ENCODE measurements at places on chromosomes 12 and 14. TPM values are rescaled to one million over a fixed set of nuclear protein-coding genes. Genes with fewer than 3 reads are reported as not detected.

DNA sequence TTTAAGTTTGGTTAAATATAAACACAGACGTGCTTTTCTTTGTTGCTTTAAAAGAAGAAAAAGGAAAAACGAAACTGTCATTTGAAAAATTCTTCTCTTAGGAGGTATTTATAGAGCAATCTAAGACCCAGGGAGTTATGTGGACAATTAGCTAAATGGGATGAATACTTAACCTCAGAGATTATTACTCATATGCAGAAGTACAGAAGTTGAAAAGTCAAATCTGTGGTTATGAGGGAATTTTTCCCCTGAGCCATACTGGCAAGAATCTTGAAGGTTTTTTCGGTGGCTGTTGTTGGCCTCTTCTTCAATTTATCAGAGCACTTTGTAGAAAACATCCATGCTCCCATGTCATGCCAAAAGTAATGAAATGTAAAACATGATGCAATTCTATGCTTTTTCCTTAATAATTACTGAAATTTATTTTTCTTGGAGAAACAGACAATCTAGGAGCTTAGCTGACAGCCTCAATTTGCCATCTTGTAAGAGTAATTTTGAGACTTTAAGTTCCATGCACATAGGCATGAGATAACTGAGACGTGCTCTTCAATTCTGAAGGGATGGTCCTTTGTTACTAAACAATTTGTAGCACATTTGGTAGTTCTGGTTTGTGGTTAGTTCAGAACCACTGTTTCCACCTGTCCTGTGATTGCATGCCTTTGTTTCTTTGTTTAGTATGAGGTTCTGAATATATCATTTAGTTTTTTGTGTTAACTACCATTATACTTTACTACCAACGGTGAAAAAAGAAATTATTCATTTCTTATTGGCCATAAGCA, 126.6 kb downstream of the BCAT1 start:
- no peak for DNase-seq

DNA sequence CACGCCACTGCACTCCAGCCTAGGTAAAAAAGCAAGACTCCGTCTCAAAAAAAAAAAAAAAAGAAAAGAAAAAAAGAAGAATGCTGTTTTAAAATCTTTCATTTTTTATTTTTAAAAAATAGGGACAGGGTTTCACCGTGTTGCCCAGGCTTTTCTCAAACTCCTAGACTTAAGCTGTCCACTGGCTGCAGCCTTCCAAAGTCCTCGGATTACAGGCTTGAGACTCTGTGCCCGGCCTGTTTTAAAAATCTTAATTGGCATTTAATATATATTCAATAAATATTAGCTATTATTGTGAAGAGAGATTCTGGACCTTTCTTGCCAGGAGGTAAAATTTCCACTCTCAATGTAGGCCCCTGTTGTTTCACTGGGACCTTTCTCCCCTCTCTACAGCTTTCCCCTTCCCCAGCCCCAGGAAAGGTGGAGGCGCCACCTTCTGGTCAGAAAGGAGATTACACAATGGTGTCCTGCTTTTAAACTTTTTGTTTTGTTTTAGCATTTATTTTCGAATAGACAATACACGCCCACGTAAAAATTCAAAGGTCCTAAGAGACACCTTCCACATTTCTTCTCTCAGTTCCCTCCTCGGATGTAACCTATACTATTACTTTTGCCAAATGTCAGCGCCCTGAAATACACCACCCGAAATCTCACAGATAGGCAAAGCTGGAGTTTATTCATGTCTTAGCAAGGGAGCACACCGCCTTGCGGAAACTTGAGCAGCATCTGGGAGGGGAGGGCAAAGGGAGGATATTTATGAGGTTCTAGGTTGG, 23.8 kb upstream of the PHC1 start:
- peak; percentile 88 for DNase-seq

DNA sequence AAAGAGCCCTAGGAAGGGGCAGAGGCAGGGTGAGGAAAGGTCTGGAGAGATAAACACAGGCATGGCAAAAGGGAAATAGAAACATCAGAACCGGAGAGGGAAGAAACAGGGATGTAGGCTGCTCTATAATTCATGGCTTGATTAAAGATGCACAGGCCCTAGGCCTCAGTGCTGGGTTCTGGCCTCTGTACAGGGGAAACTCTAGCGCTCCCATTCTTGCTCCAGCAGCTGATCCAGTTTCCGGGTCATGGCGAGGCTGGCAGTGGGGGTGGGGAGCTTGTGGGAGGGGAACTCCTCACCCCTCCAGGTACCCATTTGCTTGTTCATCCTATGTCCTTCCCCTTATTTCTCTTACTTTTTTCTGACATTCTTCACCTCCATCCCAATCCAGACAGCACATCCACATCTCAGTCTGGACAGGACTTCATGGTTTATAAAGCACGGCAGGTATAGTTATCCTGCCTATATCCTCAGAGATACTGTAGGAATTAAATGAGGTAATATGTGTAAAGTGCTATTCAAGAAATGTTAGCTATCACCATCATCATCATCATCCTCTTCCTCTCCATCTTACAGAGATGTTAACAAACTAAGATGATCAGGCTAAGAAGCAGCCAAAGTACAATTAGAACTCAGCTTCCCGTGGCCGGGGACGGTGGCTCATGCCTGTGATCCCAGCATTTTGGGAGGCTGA, 8.0 kb upstream of the GPR84 start:
- no peak for DNase-seq

DNA sequence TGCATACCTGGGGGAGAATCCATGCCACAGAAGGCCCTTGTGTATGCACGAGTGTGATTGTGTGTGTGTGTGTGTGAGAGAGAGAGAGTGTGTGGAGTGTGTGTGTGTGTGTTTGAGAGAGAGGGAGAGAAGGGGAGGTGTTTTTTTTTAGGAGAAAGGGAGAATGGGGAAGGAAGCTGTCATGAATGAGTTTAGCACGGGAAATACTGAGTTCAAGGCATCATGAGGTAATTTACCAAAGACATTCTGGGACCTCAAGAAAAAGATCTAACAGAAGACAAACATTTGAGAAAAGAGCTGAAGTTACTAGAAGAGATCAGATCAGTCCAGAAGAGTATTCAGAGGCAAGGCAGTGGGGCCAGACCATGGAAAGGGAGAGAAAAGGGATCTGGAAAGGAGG, 157.1 kb downstream of the TTC7B start:
- no peak for DNase-seq

GRCh38 chr12:89073659-89074058, 278.6 kb downstream of the DUSP6 start:
- no peak for DNase-seq

DNA sequence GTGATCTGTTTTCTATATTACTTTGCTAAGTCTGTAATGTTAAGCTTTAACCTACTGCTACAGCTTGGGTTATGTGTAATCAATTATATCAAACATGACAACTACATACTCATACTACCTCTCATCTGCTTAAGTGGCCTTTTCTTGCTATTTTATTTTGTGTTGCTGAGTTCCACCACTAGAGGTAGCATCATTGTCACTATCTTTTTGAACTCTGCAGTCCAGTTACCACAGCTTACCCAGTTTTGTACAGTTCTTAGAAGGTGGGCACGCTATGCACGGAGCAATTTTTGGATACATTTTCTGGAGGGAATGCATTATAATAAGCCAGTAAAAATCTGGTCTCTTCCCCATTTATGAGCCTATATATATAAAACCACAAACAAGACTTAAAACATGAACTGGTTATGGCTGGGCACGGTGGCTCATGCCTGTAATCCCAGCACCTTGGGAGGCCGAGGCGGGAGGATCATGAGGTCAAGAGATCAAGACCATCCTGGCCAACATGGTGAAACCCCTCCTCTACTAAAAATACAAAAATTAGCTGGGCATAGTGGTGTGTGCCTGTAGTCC, 48.5 kb downstream of the SAV1 start:
- DNase-seq, result peak; percentile 44

GRCh38 chr14:67951529-67952135, 132.1 kb downstream of the RAD51B start:
- peak; percentile 47 for DNase-seq

- no peak for DNase-seq
These were observed 337.4 kb upstream of the FKBP4 start for GRCh38 chr12:2457215-2457932.

- no peak for DNase-seq
These were observed 3.2 kb downstream of the OR4K2 start for GRCh38 chr14:19878029-19878642.

GRCh38 chr14:54725998-54726397, 159.1 kb downstream of the SAMD4A start:
- DNase-seq, result no peak

GRCh38 chr12:12907552-12907951, 16.2 kb downstream of the GPRC5A start:
- DNase-seq, result no peak

DNA sequence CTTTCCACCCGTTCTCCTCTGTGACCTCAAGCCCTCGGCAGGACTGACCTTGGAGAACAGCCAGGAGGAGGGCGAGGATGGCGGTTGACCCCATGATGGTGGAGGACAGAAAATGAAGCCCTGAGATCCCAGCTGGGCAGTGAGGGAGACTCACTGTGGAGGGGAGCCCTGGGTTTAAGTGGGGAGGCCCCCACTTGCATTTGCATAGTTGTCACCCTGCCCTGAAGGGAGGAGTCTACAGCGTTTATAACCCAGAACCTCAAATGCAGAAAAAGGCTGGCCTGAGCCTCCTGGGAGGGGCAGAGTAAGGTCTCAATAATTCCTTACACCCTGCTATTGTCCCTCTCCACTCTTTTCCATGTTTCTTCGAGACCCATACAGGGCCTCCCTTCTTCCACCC, 1052.7 kb downstream of the TMEM121 start:
- no peak for DNase-seq

GRCh38 chr14:94593749-94594431, 12.7 kb downstream of the SERPINA5 start:
- DNase-seq, result no peak

DNA sequence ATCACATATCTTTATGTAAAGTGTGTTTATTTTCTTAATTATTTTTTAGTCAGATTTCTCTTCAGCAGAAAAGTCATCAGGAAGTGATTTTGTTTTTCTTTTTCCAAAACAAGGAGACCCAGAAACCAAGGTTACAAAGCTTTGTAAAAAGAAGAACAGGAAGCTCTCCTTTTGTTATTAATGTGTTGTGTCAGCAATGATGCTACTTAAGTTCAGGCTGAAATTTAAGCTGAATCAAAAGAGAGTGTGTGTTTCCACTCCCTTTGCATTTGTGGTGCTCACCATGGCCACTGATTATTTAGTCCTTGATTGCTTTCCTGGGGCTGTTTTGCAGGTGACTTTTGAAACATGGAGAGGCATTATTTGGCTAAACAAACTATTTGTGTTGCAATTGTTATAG, 155.3 kb upstream of the ATP2B1 start:
- peak; percentile 10 for DNase-seq

- no peak for DNase-seq
These were observed 1300.5 kb upstream of the TMEM132C start for GRCh38 chr12:126966498-126966897.

GRCh38 chr14:30915596-30915995, 41.2 kb downstream of the COCH start:
- DNase-seq, result no peak

DNA sequence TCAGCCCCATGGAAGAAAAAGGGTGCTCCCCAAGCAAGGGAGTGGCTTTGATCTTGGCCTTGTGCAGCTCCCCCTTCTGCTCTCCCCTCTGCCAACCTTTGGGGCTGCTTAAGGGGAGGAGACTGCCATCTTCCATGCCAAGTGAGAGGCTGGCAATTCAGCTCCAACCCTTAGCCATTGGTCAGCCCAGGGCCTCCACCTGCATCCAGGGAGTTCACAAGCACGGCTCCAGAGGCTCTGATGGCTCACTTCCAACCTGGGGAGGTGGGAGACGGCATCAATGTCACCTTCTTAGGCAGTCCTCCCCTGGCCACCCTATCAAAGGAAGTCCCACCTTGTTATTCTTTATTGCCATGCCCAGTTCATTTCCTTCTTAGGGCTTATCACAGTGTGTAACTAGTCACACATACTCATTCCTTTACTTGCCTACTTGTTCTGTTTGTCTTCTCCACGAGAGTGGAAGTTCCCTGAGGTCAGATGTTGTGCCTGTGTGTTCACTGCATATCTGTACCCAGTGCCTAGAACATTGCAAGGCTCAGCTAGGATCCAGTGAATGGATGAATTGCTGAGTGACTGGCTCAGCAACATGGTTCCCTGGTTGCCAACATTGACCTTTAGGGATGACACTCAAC, 5.0 kb downstream of the HDAC7 start:
- no peak for DNase-seq

- no peak for DNase-seq
These were observed 57.1 kb downstream of the FBXO34 start for GRCh38 chr14:55328317-55328716.

GRCh38 chr14:61280092-61280525, 1.0 kb downstream of the TMEM30B start:
- DNase-seq, result no peak

GRCh38 chr14:100317912-100318808, 5.0 kb upstream of the SLC25A47 start:
- DNase-seq, result peak; percentile 63

- DNase-seq, result no peak
These were observed 7.5 kb upstream of the RASSF9 start for GRCh38 chr12:85843606-85844310.

DNA sequence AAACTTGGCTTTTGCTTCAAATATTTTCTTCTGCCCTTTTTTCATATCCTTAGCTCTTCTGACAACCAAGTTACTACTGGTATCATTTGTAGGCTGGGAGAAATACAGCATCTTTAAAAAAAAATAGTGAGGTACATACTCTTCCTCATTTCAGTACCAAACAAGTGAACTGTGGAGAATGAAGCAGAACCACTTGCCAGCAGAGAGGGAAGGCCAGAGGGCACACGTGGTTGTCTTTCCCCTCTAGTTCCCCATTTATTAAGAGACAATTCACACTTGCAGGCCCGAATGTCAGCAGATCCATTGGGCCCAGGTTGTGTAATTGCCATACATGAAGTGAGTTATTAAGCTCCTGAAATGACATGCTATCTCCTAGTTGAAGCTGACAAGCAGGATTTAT, 3.2 kb downstream of the SUSD6 start:
- no peak for DNase-seq

DNA sequence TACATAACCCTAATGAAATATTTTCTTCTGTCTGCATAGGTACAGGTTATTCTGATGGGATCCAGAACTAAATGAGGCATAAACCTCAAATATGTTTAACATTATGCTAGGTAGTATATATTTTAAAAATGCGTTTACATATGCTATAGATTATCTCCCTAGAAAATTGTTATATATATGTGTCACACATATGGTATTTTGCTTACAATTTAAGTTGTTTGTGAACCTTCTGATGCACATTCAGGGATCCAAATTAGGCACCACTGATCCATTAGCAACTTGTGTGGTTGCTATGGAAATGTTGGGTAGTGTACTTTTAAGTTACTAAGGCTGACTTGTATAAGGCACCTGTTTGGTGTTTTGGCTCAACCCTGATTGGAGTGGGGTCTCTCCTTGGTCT, 456.7 kb downstream of the AEBP2 start:
- no peak for DNase-seq

- DNase-seq, result no peak
These were observed 3.5 kb upstream of the ASB8 start for GRCh38 chr12:48160807-48161206.

TAS2R50 gene
- 10.7 TPM for total RNA-seq

RTN1 gene
- 5.9 TPM for total RNA-seq

KRT71 gene
- not detected for total RNA-seq

TC2N gene
- total RNA-seq, result 30.9 TPM

OR6C70 gene
- not detected for total RNA-seq

CLEC7A gene
- total RNA-seq, result 3.6 TPM

IFNG-AS1 gene
- 3.3 TPM for total RNA-seq

ERP29 gene
- 35.4 TPM for total RNA-seq

TAS2R42 gene
- total RNA-seq, result not detected

SCN8A gene
- total RNA-seq, result 2.1 TPM

All from tongue (tissue), 3 donors.